NB4 (cell line): ENCODE measurements at places on chromosomes 3 and 15.

DNA sequence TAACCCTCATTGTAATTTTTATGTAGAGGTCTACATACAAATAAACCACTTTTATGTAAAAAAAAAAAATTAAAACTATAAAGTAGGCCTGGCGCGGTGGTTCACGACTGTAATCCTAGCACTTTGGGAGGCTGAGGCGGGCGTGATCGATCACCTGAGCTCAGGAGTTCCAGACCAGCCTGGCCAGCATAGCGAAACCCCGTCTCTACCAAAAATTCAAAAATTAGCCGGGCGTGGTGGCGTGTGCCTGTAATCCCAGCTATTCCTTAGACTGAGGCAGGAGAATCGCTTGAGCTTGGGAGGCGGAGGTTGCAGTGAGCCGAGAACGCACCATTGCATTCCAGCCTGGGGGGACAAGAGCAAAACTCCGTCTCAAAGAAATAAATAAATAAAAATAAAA is 766 bp upstream of the SLC12A6 start:
- DNase-seq, result no peak

DNA sequence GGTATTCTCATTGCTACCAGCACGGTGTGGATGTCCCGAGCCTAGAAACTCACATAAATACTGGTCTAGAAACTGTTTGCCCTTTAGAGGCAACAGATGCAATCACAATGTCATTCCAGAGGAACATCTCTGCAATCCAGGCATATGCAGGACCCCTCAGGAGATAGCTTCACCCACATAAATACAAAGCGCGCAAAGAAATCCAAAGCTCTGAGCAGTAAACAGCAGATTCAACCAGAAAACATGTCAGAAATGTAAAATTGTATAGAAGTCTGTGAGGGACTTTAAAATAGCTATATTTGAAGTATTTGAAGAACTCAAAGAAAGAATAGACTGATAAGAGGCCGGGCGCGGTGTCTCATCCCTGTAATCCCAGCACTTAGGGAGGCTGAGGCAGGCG is 291.7 kb downstream of the FAM43A start:
- no peak for DNase-seq

GRCh38 chr3:4826237-4827100 is 152.8 kb upstream of the BHLHE40 start:
- DNase-seq, result no peak

DNA sequence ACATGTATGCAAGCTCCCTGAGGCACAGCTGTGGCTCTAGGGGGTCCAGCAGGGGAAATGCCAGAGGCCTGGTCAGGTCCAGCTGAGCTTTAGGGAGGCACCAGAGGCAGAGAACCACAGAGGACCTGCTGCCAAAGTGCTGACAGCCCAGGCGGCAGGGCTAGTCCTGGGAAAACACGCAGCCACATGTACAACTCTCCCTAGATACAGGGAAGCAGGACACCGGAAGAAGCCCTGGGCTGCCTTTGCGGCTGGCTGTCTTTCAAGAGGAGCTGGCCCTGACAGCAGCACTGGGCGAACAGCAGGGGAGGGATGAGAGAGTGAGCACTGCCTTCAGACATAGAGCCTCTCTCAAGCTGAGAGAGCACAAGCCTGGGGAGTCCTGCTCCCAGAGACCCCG is 40.7 kb downstream of the RFT1 start:
- no peak for DNase-seq

DNA sequence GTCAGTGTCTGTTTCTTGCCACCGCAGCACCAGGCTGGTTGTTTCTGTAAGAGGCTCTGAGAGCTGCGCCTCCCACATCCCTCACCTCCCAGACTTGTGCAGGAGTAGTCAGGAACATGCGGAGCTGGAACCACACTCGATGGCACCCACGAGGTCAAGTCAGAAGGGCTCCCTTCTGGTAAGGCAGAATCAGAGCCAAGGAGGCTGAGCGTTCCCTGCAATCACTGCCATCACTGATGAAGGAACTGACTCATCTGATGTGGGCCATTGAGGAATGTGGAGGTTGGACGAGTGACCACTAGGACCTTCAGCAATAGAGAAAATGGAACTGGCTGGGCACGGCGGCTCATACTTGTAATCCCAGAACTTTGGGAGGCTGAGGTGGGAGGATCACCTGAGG is 35.7 kb upstream of the BLM start:
- no peak for DNase-seq
